GM19239 (cell line): ENCODE measurements at places on chromosomes 12 and 14.

GRCh38 chr14:21923820-21924219 is 250.2 kb upstream of the OR4E1 start:
- no peak for DNase-seq

DNA sequence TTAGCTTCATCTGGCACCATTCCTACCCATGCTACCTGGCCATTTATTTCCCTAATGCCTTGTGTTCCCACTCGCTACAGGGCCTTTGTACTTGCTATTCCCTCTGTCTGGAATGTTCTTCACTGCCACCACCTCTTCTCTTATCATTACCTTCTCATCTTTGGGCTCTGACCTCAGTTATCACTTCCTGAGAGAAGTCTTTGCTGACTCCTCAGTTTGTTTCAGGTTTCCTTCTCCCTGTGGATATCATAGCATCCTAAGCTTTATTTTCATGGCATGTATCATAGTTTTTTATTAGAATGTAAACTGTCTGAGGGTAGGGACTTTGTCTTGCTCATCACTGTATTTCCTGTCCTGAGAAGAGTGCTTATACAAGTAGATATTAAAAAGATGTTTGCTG is 29.7 kb downstream of the SPATS2 start:
- DNase-seq = no peak

DNA sequence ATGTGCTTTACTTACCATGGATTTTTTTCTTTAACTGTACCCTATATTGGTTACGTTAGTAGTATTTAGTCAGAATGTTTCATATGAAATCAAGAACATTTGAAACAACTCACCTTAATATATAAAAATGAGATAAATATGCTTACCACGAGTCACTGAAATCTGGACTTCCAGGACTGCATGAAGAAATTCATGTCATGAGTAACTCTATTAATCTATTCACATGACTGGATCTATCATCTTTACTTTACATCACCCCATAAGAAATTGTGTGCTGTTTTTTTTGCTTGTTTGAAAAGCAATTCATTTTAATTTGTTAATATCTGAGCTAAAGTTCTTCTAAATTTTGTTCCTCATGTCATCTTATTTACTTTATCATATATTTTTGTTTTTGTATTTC is 5.2 kb downstream of the EPYC start:
- DNase-seq = no peak

DNA sequence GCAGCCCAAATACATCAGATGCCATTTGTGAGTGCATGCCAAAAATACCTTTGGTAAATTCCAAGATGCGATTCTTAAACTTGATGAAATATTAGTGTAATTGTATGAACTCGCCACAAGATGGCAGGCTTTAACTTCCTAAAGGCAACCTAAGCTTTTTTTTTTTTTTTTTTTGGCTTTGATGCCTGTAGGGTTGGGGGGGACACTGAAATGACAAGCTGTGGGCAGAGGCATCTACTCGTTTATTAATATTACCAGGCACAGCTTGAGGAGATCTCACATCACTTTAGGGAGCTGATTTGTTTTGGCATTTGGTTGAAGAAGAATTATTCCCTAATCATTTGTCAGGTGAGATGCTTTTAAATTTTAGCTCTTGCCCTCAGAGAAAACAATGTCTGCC is 126.7 kb upstream of the CCDC196 start:
- DNase-seq = peak; percentile 17

DNA sequence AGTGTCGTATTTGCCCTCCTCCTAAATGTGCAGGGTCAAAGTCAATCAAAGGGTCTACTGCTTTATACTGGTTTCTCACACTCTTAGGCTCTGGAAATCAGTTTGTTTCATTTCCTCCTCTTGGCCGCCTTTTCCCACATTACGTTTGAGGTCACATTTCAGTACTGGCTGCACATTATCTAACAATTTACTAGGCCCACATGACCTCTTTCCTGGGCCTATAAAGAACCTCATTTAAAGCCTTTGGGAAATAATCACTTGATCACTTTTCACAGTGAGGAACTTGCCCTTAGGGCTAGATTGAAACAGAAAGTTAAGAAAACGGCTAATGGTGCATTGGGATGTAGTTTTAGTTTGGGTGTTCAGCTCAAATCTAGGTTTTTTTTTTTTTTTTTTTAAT is 497.5 kb downstream of the RERGL start:
- no peak for DNase-seq

DNA sequence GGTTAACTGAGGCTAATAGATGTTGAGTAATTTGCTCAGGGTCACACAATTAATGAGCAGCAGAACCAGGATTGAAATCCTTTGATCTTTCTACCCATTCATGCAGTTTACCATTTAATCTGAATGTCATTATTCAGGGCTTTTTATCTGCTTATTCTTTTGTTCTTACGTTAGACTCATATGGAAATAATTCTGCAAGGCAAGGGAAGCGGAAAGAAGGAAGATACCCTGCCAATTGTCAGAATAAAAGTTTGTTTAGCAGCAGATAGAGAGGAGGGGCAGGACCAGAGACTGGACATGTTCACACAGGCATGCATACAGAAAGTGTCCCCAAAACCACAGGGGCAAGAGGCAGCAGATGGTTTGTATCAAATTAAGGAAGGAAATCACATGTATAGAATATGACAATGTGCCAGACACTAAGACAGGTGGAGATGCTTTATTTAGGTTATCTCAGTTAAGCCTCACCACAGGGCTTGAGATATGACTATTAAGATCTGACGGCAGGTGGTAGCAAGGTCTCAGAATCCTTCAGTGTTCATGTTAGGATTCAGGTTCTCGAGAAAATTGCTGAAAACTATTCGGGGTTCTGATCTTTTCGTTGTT is 29.8 kb downstream of the BRMS1L start:
- DNase-seq = peak; percentile 19

DNA sequence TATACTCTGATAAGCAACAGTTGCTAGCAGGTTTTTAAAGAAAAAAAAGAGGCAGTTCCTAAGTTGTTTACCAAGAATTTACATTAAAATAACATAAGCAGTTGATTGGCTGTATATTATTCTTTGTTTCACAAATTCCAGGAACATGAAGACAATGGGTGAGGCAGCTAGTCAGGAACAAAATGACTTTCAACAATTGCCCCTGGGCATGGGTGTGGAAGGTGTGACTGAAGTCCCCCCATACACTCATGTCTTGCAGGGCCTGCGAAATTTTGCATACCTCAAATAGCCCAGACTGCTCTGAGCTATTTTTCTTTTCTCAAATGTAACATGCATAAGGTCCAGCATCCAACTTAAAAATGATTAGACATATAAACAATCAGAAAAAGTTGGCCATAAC is 267.2 kb upstream of the DIO3 start:
- DNase-seq = no peak
